M059J (cell line): ENCODE measurements at places on chromosomes 5 and 9.
A peak's percentile ranks its signal among the peaks of the same experiment; 100 is the strongest.

GRCh38 chr5:56161927-56162326 lies 71.2 kb downstream of the ANKRD55 start:
- DNase-seq: peak; percentile 67

DNA sequence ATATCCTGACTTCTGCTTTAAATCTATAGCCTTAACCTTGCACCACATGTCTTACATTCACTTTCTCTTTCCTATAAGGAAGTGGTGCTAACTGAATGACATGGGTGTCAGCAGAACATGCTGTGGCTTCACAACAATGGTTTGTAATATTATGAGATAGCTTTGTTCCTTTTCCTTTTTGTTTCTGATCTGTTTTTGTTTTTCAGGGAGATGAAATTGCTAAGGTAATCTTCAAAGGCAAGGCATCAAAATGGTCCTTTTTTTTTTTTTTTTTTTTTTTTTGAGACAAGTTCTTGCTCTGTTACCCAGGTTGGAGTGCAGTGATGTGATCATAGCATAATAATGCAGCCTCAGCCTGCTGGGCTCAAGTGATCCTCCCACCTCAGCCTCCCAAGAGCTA lies 53.6 kb upstream of the RANBP6 start:
- no peak for DNase-seq

GRCh38 chr5:1001406-1002270 lies 7.0 kb upstream of the NKD2 start:
- DNase-seq: no peak

- DNase-seq: no peak
These were observed 29.9 kb upstream of the ZSWIM6 start for GRCh38 chr5:61302200-61302563.

DNA sequence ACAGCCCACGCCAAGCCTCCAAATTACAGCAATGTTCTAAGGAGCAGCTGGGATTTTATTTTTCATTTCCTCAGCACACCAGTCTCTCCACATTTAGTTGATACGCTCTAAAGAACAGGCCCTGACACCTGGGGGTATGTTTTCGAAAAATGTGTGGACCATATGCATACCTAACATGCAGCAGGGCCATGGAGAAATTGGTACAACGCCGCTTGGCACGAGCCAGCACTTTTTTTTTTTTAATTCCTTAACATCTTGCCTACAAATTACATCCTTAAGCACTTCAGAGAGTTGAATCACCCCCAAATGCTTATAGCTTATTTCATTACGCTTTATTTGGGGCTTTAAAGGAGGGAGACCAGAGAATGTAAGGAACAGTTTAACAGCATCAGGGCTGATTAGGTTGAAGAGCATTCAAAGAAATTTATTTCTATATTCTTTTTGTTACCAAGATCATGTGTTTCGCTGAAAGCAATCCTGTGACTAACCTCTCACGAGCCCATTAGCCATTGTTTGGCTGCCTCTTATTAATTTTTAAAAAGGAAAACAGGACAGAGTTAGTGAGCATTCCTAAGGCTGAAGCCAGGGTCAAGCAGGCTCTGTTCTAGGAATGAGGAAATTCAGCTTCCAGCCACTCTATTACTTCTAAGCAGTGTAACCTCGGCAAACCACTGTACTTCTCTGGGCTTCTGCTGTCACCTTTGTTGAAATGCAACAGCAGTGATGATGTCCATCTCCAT lies 173.8 kb downstream of the ACTL7B start:
- no peak for DNase-seq

DNA sequence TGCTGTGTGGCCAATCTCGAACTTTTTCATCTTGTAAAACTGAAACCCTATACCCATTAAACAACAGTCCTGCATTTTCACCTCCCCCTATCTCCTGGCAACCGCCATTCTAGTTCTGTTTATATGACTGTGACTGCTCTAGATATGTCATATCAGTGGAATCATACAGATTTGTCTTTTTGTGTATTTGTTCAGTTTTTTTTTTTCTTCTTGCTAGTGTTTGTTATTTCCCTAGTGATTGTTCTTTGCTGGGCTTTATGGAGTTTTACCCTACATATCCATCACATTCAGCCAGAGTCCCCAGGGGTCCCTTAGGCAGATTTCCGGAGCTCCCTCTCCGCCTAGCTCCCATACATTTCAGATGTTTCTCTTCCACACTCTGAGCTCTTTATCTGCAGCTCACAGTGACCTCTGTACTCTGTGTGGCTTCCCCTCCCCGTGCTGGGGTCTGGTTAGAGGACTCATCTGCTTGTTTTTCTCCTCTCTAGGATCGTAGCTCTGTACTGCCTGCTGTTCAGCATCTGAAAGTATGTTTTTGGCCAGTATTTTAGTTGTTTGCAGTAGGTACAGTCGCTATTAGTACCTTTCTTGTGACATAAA lies 25.1 kb upstream of the CARTPT start:
- no peak for DNase-seq

GRCh38 chr9:112331674-112331952 lies 1.8 kb downstream of the PTBP3 start:
- DNase-seq: no peak

- DNase-seq: no peak
These were observed 33.5 kb downstream of the LNPEP start for GRCh38 chr5:96969366-96969765.

DNA sequence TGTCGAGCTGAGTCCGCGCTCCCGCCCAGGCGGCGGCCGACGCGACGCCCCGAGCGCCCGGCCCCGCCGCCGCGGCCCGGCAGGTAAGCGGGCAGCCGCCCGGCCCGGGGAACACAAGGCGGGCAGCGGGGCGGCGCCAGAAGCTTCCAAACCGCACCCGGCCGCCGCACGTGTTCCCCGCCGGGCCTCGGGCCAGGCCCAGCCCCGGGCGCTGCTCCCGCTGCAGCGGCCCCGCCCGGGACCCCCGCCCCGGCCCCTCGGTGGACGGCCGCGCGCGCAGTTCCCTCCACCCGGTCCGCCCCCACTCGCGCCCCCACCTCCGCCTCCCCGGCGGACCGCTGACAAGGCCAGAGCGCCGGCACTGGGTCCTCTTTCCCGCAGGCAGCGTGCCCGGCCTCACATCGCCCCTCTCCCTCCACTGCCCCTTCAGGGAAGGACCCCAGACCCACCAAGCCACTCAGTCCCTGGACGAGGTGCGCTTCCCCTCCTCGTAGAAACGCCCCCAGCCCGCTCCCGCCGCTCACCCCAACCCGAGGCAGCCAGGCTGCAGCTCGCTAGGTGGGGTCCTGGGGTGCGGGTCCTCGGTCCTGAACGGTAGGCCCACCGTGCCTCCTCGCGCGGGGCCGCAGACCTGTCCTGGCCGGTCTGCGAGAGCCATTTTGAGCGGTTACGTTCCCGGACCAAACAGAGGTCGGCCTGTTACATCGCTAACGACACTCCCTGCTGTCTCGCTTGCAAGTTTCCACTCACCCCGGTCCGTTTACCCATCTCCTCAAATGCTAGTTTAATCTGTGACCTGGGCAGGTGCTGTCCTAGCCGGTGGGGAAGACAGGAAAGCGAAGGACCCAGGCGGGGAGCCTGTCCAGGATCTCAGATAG lies 475 bp downstream of the WDR5 start:
- DNase-seq: peak; percentile 27

GRCh38 chr5:141512390-141512910 lies 23.6 kb downstream of the PCDHGC5 start:
- DNase-seq: peak; percentile 46
